Upper lobe of right lung (tissue), 1 donor: ENCODE measurements at places on chromosomes 7 and 10. TPM values are rescaled to one million over a fixed set of nuclear protein-coding genes. Genes with fewer than 3 reads are reported as not detected.

CNNM1 gene
- 0.69 TPM for total RNA-seq

FAM241B gene
- 5.2 TPM for total RNA-seq

SH2D4B gene
- total RNA-seq = 0.43 TPM

ADRB1 gene
- total RNA-seq = 18.6 TPM

HSPB1 gene
- total RNA-seq = 494 TPM

HMX3 gene
- total RNA-seq = not detected

VWDE gene
- total RNA-seq = 0.90 TPM

PTPN20 gene
- total RNA-seq = 2.6 TPM

CCDC172 gene
- total RNA-seq = not detected

GFRA1 gene
- 3.4 TPM for total RNA-seq

PAX4 gene
- not detected for total RNA-seq

KIAA1549 gene
- total RNA-seq = 5.7 TPM

CH25H gene
- total RNA-seq = 7.8 TPM

SBDS gene
- 129 TPM for total RNA-seq

PVRIG gene
- total RNA-seq = 1.4 TPM

PON1 gene
- total RNA-seq = 0.49 TPM

PRKRIP1 gene
- 21.9 TPM for total RNA-seq

ADIRF gene
- total RNA-seq = 155 TPM

MAT1A gene
- total RNA-seq = 0.69 TPM
